ENCODE measurements at places on chromosomes 7 and 10.
A peak's percentile ranks its signal among the peaks of the same experiment; 100 is the strongest.

DNA sequence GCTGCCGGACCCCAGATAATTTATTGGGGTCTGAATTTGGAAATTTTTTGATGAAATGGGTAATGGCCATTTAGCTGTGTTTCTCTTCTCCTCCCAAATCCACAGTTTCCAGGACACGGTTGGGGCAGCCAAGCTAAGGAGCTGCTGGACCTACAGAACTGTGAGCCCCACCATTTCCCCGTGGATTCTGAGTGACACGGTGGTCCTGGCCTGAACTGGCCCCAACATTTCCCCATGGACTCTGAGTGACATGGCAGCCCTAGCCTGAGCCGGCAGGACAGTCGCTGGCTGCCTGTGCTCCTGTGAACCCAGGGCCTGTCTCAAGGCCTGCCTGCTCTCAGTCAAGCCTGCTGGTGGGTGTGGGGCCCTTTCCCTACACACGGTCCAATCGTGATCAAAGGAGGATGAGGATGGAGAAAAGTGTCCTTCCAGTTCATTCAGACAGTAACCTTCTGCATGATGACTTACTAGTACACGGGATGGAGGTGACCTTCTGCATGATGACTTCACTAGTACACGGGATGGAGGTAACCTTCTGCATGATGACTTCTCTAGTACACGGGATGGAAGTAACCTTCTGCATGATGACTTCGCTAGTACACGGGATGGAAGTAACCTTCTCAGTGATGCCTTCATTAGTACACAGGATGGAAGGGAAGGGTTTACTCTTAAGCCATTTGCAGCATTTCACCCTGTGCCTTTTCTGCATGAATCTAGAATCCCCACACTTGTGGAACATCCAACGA is 359.9 kb downstream of the GLRX3 start:
- H3K36me3 ChIP-seq: no peaks in the 10 kb centered on the region
- H3K4me3 ChIP-seq: no peak overlapping the region

DNA sequence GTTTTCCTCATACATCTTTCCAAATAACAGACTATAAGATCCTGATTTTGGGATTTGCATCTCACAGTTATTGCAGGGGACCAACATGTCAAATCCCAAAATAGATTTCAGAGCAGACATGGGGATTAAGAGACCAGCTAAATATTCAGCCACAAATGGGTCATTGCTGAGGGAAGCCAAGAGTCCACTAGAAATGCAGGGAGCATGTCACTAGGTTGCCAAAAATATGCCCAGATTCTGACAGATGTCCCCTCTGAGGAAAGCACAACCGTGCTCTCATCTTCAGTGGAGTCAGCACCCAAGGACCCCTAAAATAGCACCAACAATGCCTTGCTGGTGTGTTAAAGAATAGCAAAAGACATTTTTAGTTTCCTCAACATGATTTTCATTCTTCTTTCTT is 56.2 kb upstream of the AGK start:
- no peaks in the 10 kb centered on the region for H3K4me1 ChIP-seq
- no peak overlapping the region for H3K27ac ChIP-seq
- no peak for DNase-seq
- H3K4me3 ChIP-seq: no peak overlapping the region
- no peaks in the 10 kb centered on the region for H3K36me3 ChIP-seq
- no peaks in the 10 kb centered on the region for H3K27me3 ChIP-seq

DNA sequence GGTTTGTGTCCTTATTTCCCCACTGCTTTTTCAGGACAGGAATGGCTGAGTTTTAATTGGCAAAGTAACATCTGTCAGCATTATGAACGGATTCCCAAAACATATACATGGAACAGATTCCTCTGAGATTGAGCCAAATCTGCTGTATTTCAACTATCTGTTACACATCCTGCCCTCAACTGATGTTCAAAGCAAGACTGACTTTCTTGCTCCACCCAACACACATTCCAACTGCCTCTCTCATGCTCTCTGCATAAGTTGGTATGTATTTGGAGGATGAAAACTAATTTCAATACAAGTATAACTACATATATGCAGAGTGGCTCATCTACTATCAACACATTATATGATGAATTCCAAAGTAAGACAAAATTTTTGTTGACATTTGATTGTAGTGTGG is 342.2 kb downstream of the GATA3 start:
- no peak overlapping the region for H3K4me3 ChIP-seq
- H3K36me3 ChIP-seq: no peaks in the 10 kb centered on the region
- H3K4me1 ChIP-seq: no peaks in the 10 kb centered on the region

GRCh38 chr10:94425942-94426341 is 23.6 kb downstream of the TBC1D12 start:
- peaks cover 36% of the 10 kb centered on the region for H3K4me1 ChIP-seq
- no peaks in the 10 kb centered on the region for H3K36me3 ChIP-seq
- H3K4me3 ChIP-seq: no peak overlapping the region
- no peak overlapping the region for H3K27ac ChIP-seq

GRCh38 chr7:103921692-103922091 is 67.8 kb downstream of the RELN start:
- no peaks in the 10 kb centered on the region for H3K36me3 ChIP-seq
- DNase-seq: no peak
- H3K27ac ChIP-seq: no peak overlapping the region
- H3K4me1 ChIP-seq: no peaks in the 10 kb centered on the region
- no peak overlapping the region for H3K4me3 ChIP-seq

GRCh38 chr10:86687750-86688149 is 19.4 kb downstream of the LDB3 start:
- peak; percentile 79 for DNase-seq
- H3K4me3 ChIP-seq: peak overlapping the region; percentile 30
- H3K27me3 ChIP-seq: no peaks in the 10 kb centered on the region
- peaks cover 15% of the 10 kb centered on the region for H3K4me1 ChIP-seq
- no peaks in the 10 kb centered on the region for H3K36me3 ChIP-seq

- no peak overlapping the region for H3K4me3 ChIP-seq
- no peaks in the 10 kb centered on the region for H3K4me1 ChIP-seq
- no peak for DNase-seq
- no peak overlapping the region for H3K27ac ChIP-seq
- H3K36me3 ChIP-seq: no peaks in the 10 kb centered on the region
- no peaks in the 10 kb centered on the region for H3K27me3 ChIP-seq
Observed at GRCh38 chr7:79593866-79594301, 140.4 kb upstream of the MAGI2 start.

DNA sequence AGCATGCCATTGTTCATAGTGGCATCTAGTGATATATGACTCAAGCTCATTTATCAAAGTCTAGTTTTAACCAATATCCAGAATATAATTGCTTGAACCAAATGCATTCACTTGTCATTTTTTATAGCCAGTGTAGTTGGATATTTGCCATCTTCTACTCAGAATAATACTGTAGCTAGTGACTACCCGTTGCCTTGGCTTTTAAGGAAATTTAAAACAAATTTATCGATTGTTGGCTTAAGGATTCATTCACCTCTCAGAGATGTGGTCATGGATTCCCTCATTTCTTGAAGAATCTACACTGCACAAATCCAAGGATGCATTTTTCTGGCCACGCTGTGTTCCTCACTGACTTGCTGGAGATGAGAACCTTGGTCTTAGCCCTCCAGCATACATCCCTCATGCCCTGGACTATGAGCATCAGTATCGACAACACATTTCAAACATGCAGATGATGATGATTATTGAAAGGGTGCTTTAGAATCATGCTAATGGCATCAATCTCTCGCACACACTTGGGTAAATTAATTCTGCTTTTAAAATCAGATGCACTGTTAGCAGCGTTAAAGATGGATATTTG is 8.8 kb downstream of the ARID5B start:
- H3K4me3 ChIP-seq: no peak overlapping the region
- no peak for DNase-seq
- no peak overlapping the region for H3K27ac ChIP-seq
- no peaks in the 10 kb centered on the region for H3K4me1 ChIP-seq
- no peaks in the 10 kb centered on the region for H3K27me3 ChIP-seq

GRCh38 chr10:33240931-33241330 is 93.5 kb downstream of the NRP1 start:
- H3K27me3 ChIP-seq: no peaks in the 10 kb centered on the region
- peaks cover 9% of the 10 kb centered on the region for H3K36me3 ChIP-seq
- peak overlapping the region; percentile 91 for H3K27ac ChIP-seq
- peak; percentile 71 for DNase-seq

GRCh38 chr7:151432658-151433521 is 7.1 kb downstream of the CRYGN start:
- H3K27me3 ChIP-seq: no peaks in the 10 kb centered on the region
- DNase-seq: no peak
- no peak overlapping the region for H3K27ac ChIP-seq
- H3K36me3 ChIP-seq: no peaks in the 10 kb centered on the region
- H3K4me1 ChIP-seq: peaks cover 14% of the 10 kb centered on the region
- no peak overlapping the region for H3K4me3 ChIP-seq

- H3K27ac ChIP-seq: no peak overlapping the region
- H3K27me3 ChIP-seq: no peaks in the 10 kb centered on the region
- no peaks in the 10 kb centered on the region for H3K36me3 ChIP-seq
- H3K4me1 ChIP-seq: 0 out of 2 replicates have a peak, but pooled peaks cover 13% of the 10 kb centered on the region
Observed at GRCh38 chr7:22894546-22894945, 71.9 kb upstream of the TOMM7 start.

DNA sequence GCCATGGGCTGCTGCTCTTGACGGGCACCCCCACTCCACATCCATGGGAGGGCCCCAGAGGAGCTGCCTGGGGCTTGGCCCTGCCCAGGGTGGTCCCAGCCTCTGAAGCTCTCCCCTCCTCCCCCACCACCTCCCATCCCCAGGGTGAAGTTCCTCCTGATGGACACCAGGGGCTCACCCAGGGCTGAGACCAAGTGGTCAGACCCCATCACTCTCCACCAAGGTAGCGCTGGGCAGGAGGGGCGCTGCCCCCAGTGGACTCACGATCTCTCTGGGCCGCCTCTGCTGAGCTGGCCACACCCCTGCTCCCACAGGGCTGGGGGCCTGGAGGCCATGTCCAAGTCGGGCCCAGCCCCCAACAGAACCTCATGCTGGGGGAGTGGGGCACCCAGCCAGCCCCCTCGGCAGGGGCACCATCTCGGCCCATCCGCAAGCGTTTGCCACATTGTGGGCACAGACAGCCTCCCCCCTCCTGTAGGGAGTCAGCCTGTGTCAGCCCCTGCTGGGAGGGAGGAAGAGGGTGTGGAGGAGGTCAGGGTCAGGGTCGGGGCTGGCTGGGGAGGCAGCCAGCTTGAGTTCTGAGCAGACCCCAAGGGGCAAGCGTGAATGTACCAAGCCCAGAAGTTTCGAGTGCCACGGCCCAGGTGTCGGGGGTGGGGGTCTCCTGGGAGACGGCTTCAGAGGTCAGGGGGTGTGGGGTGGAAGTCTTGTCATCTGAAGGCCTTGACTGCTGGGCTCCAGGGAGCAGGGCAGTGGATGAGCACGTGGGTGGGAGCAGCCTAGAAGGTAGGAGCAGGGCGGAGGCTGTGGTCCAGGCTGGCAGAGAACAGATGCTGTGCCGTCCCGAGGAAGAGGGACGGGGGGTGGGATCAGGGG is 2.8 kb downstream of the UPK3B start:
- H3K27me3 ChIP-seq: no peaks in the 10 kb centered on the region
- peak; percentile 34 for DNase-seq
- H3K4me3 ChIP-seq: no peak overlapping the region
- H3K4me1 ChIP-seq: no peaks in the 10 kb centered on the region

DNA sequence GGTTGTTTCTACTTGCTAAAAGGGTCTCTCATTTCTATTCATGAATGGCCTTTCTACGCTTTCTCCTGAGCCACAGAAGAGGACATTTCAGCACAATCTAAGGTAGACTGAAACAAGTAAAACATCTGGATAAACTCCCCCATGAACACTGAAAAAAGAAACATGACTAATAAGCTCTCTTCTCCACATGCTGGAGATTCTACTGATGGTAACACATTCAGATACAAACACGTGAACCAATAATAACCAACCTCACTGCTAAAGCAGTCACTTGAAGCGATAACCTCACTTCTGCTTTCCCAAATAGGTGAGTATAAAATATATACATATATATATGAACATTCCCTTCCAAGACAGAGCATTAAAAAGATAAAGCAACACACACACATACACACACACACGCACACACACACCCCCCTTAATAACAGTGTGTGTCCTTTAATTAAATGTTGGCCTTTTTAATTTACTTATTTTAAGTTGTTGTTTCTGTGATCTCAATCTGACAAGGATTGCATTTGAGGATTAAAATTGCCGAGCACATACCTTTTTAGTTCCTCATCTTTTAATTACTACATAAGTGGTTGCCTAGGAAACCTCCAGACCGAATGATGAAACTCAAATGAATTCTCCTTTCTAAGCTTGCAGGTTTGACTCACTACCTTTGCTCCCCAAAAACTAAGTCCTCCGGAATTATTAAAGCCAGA is 292.4 kb upstream of the KLF14 start:
- H3K27me3 ChIP-seq: no peaks in the 10 kb centered on the region
- H3K4me1 ChIP-seq: peaks cover 34% of the 10 kb centered on the region
- peak; percentile 95 for DNase-seq
- H3K27ac ChIP-seq: peak overlapping the region; percentile 97
- H3K36me3 ChIP-seq: peaks cover 10% of the 10 kb centered on the region

Measured in GM23248 (cell line).